Left renal cortex interstitium (tissue), 4 donors: ENCODE measurements at places on chromosomes 4 and X. TPM values are rescaled to one million over a fixed set of nuclear protein-coding genes. Genes with fewer than 3 reads are reported as not detected.

SLC16A2 gene
- 34.0 TPM for polyA plus RNA-seq

DNA sequence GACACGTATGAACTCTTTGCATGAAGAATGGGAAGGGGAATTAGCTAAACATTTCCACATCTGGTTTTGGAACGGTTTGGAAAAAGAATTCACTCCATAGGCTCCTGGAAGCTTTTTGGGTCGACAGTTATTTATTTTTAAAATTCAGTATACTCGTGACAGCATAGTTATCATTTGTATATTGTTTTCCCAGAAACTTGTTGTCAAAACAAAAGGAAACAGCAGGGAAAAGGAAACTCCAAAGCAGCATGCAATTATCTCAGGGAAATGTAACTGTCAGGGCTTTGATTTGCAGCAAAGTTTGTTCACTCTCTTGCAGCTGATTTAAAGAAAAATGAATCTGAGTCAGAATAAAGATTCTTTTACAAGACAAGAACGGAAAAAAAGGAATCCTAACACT lies 86.5 kb downstream of the PLAC1 start:
- DNase-seq: no peak

DNA sequence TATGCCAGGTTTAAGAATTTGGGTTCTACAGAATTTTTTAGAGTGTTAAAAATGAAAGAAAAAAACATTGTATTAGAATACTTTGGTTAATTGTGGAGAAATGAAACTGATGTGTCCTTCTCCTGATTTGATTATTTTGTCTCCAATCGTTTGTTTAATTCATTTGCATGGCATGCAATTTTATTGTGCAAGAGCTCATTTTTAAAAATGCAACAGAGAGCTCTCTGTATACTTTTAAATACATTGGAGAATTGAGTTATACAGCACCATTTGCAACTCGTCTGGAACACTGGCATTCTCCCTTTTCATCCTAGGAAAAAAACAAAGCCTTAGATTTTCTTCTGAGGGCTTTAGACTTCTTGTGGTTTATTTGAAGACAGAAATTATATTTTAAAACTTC lies 689 bp downstream of the EXOC1L start:
- no peak for DNase-seq

SPANXN4 gene
- not detected for polyA plus RNA-seq

- no peak for DNase-seq
These were observed 52.1 kb upstream of the TBC1D9 start for GRCh38 chr4:140808256-140808655.

DNA sequence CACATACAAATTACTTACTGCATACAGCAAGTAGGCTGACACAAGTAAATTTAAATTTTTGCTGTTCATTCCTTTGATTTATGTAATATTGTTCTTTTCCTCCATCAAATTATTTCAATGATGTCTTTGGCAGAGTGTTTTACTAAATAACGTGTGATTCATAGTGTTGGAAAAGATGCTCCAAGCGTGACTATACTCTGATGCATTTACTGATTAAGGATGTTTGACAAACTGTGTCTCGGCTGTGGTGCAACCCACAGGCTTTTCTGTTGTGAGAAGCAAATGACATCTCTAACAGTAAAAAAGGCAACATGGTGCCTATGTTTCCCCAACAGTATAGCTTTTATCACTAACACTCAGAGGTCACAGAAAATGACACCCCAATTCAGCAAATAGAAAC lies 540.9 kb downstream of the PPP4R3C start:
- no peak for DNase-seq
